Aortic smooth muscle cell (primary cell): ENCODE measurements at places on chromosomes 3 and 15. TPM values are rescaled to one million over a fixed set of nuclear protein-coding genes. Genes with fewer than 3 reads are reported as not detected.

The P2RY1 gene
- 1.2 and 1.7 TPM in 2 replicates for total RNA-seq

The TM4SF18 gene
- 2.7 and 3.4 TPM in 2 replicates for total RNA-seq

The ADAMTS7 gene
- 8.7 and 24.1 TPM in 2 replicates for total RNA-seq

The MAPK6 gene
- total RNA-seq, result 55.9 and 57.0 TPM in 2 replicates

The SCG3 gene
- total RNA-seq, result not detected in 2 replicates

The RFX7 gene
- 2.2 and 4.6 TPM in 2 replicates for total RNA-seq

The GRM2 gene
- 0.12 and 0.13 TPM in 2 replicates for total RNA-seq

The LMOD3 gene
- total RNA-seq, result not detected in 2 replicates

The GUCA1C gene
- total RNA-seq, result not detected in 2 replicates

The SLC25A38 gene
- 15.7 and 16.4 TPM in 2 replicates for total RNA-seq

The FRMD5 gene
- 12.2 and 14.2 TPM in 2 replicates for total RNA-seq

The RBP2 gene
- total RNA-seq, result not detected in 2 replicates

The SI gene
- not detected in 2 replicates for total RNA-seq

The SPINK8 gene
- total RNA-seq, result not detected in 2 replicates

The CFAP161 gene
- total RNA-seq, result not detected in 2 replicates

The LMCD1 gene
- total RNA-seq, result 21.3 and 61.6 TPM in 2 replicates

The ACTR8 gene
- total RNA-seq, result 50.5 and 53.2 TPM in 2 replicates

The ERC2 gene
- 0.37 and 0.53 TPM in 2 replicates for total RNA-seq

The PRTG gene
- total RNA-seq, result 0.40 and 0.62 TPM in 2 replicates
